ENCODE measurements at places on chromosomes 7 and 10.

GRCh38 chr10:28242555-28243204, 60.2 kb downstream of the MPP7 start:
- DNase-seq = no peak

GRCh38 chr10:88343761-88344484, 239.2 kb downstream of the RNLS start:
- DNase-seq = no peak

DNA sequence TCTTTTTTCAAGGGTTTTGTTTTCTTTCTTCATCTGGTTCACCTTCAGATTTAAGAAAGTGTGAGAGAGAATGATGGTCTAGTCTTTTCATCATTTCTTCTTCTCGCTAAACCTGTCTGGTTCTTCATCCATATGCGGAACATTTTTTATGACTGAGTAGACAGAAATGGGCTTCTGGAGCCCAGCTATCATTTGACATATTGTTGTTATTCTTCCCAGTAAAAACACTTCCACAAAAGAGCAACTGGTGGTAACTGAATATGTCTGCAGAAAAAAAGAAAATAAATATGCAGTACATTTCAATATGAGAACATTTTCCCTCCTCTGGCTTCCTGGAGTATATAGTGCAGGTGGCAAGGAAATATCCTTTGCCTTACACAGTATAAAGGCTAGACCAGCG, 209.5 kb downstream of the JCAD start:
- no peak for DNase-seq

GRCh38 chr10:7380704-7381241, 30.1 kb downstream of the SFMBT2 start:
- DNase-seq = no peak

GRCh38 chr10:78202386-78202785, 168.7 kb downstream of the RPS24 start:
- no peak for DNase-seq

DNA sequence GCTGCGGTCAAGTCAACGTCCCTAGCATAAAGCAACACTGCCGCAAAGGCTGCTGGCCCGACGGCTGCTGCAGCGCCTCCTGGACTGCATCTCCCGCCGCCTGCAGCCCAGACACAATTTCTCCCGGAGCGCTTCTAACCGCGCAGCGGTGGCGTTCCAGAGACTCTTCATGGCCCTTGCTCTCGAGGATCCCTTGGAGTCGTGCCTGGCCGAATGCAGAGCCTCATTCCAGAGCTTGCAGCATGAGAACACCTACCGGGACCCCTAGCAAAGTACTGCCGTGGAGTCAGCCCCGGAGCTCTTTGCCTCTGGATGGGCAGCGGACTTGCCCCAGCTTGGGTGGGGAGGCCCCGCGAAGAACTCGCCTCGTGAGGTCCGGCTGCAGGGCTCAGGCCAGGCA, 79.7 kb upstream of the ZNF32 start:
- DNase-seq = no peak

DNA sequence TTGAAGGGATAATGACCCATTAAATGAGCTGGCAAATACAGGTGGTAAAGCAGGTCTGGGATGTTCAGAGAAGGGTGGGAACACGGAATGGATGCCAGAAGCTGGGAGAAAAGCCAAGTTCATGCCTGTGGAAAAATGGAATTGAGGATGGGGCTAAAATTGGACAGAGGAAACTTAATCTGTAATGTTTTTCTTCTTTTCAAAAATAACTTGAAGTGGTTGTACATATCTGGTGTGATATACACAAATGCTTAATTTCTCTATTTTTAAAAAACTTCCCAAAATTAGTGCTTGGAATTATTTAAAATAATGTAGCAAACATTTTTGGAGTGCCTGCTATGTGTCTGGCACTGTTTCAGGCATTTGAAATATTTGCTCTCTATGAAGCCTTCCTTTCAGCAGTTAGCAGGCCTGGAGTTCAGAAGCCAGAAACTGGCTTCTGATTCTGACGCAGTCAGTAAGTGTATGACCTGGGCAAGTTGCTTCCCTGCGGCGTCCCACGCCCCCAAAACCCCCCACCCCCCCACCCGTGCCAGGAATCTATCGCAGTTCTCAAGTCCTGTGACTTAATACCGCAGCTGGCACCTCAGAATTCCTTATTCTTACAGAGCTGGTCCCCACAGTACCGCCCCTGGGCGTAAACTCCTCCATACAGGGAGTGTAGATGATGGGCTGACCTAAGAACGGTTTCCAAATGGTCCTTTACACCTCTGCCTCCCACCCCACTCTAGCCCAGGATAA, 828 bp upstream of the MALSU1 start:
- no peak for DNase-seq

DNA sequence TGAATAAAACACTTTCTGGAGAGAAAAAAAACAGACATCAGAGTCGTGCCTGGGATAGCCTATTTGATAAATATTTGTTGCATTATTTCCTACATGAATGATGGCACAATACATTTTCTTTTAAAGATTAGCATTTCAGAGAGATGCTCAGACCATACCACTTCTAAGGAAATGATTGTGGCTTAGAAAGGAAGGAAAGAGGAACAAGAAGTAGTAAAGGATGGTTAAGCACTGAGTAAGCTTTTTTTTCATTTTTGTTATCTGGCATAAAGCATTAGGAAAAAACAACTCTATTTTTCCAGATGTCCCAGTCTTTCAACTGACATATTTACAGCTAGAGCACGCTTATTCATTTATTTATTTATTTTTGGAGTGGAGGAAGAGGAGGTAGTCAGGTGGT, 258.8 kb upstream of the TEX47 start:
- DNase-seq = no peak

GRCh38 chr10:51419196-51420093, 279.9 kb downstream of the CSTF2T start:
- DNase-seq = no peak

GRCh38 chr10:111887266-111887665, 296.3 kb downstream of the GPAM start:
- no peak for DNase-seq

GRCh38 chr10:30719832-30720231, 90.3 kb upstream of the LYZL2 start:
- no peak for DNase-seq

GRCh38 chr10:22712211-22712955, 2.0 kb downstream of the PIP4K2A start:
- no peak for DNase-seq

GRCh38 chr10:50990568-50991455, 83.5 kb upstream of the PRKG1 start:
- no peak for DNase-seq

- no peak for DNase-seq
Observed at GRCh38 chr7:77917500-77918262, 119.1 kb downstream of the PHTF2 start.

GRCh38 chr7:103711413-103711812, 265.4 kb upstream of the SLC26A5 start:
- DNase-seq = no peak

DNA sequence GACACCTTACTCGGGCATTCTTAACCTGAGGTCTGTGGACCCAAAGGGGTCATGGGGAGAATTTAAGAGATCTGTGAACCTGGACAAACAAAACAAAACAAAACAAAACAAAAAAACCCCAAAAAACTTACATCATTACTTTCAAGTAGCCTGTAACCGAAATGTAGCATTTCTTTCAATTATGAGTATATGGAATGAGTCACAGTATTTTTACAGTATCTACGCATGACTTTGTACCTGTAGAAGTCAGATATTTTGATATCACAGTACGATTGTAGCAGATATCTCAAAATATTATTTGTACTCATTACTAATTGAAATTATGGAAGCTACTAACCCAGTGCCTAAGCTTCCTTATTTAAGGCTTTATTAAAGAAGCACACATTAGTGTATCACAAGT, 210.2 kb downstream of the JAZF1 start:
- no peak for DNase-seq

All from hematopoietic multipotent progenitor cell treated with erythropoietin and hydrocortisone succinate and interleukin-3 and kit ligand, for 8 days (in vitro differentiated cells).